SK-N-DZ (cell line): ENCODE measurements at places on chromosomes 1 and 21.

DNA sequence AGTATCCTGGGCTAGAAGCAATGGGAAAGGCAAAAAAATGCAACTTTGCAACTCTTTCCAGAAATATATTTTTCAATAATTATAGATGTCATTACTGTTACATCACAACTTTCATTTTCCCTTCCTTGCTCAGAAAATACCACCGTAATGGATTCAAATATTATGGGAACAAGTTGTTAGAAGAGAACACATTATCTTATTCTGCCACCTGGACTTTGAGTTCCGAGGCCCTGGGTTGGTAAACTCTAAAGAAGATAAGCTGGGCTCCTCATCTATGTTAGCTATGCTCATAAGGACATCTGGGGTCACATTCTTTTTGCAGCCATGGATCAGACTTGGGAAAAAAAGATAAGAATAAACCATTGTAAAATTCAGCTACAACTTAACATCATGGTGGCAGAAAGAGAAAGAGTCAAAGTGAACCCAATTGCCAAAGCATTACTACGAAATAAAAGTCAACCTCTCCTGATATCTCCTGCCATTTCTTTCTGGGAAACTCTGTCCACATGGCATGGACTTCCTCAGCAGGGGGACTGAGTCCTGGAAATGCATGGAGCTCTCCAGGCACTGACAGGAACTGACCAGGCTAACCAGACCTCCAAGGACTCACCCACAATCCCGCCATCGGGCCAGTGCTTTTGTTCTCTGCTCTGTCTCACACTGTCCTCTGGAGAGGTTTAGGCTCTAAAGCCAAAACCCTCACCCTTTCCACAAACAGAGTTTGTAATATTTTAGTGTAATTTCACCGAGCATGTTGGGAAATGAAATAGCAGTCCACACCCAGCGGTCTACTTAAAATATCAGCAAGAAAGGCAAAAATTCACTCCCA is 499.1 kb upstream of the RUNX1 start:
- no peak for DNase-seq

DNA sequence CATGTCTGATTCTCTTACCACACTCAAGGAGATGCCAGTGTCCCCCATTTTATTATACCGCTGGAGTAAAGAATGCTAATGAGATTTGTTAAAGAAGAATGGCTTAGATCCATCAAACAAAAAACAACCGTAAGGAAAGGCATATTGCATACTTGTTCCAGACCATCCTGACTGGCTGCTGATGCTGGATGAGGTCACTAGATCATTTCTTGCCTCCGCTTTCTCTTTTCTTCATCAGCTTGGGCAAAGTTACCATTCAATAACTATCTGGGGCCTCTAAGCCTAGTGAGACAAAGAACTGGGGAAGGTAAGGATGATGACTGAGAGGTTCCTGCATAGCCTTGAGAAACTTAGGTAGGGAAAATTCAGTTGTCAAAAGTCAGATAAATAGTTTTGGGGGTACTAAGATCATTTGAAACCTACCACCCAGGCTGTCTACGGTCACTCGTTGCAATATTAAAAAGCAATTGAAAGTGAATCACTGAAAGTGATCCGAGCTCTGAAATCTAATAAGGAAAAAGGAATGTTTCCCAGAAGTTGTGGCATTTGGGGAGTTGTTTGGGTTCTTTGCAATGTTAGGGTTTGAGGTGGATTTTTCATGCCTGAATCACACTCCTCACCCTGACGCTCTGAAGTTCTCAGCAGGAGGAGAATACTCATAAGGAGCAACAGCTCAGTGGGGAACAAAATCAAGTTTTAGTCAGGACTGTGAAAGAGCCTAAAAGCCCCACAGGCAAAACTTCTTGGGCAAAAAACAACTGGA is 176.8 kb downstream of the HHIPL2 start:
- DNase-seq = no peak

- DNase-seq = no peak
Measured at GRCh38 chr1:78441921-78442320, 48.9 kb upstream of the PTGFR start.

DNA sequence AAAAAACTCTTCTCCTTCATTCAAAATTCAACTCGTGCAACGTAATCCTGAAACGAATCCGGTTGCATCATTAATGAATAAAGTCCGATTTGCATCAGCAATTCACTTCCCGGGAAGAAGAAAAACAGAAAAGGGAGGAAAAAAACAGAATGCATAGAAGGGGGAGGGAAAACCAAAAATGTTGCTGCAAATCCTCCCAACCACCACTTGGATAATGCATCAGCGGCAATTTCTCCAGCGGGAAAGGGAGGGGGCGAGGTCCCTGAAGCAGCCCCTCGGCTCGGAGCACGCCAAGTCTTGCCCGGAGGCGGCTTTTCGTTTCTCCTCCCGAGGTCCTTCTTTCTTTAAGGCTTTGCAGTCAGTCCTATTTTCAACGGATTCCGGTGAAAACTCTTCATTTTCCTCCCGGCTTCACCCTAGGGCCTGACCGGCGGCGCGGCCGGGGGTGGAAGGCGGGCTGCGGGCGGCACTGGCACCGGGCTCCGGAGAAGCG is 723 bp downstream of the CDC42BPA start:
- peak; percentile 71 for DNase-seq

DNA sequence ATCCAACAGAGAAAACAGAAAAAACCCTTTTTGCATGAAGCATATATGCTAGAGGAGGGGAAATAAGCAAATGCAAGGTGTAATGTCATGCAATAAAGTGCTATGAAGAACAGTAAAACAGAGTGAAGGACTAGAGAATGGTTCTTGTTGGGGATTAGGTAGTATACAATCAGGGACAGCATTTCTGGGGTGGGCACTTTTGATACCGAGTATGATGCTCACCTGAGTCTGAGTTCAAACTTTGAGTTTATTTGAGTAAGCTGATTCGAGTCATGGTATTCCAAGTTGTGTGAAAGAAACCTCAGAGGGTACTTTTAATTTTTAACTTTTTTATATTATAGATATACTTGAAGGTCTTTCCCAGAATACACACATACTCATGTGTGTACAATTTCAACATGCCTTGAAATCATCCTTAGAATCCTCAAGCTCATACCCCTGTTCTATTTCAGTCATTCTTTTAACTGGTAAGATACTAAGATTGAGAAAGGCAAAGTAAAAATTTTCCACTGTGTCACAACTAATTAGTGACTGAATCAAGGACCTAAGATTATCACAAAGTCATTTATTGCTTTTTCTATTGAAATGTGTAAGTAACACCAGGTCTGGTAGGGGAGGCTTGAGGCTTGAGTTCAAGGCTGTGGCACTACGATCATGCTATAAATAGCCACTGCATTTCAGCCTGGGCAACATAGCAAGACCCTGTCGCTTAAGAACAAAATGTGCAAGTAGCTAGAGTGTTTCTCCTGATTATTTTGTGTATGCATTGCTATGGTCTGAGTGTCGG is 12.1 kb downstream of the LRRC8B start:
- no peak for DNase-seq

GRCh38 chr21:46422636-46423241 is 36.0 kb upstream of the DIP2A start:
- no peak for DNase-seq

DNA sequence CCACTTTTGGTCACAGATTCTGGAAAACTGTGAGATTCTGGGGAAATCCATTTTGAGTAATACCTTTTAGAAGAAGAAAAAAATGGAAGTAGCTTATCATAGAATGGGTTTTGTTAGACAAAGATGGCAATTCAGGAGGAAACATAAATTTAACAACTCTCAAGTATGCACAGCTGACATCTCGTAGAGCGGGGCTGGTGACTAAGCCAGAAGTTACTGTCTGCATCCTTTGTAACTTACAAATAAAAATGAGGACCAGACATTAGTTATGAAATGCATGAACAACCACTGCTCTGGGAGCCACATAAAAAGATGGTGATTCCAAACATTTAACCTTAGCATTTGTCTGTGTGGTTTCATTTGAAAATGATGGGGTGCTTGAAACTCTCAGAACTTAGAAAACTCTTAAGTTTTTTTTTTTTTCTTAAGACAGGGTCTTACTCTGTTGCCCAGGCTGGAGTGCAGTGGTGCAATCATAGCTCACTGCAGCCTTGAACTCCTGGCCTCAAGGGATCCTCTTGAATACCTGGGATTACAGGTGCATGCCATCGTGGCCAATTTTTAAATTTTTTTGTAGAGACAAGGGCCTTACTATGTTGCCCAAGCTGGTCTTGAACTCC is 49.2 kb upstream of the ATP5PO start:
- DNase-seq = no peak

GRCh38 chr1:118269598-118269997 is 84.6 kb upstream of the SPAG17 start:
- DNase-seq = no peak
